ENCODE measurements at places on chromosomes 16 and 17. TPM values are rescaled to one million over a fixed set of nuclear protein-coding genes. Genes with fewer than 3 reads are reported as not detected.

DNA sequence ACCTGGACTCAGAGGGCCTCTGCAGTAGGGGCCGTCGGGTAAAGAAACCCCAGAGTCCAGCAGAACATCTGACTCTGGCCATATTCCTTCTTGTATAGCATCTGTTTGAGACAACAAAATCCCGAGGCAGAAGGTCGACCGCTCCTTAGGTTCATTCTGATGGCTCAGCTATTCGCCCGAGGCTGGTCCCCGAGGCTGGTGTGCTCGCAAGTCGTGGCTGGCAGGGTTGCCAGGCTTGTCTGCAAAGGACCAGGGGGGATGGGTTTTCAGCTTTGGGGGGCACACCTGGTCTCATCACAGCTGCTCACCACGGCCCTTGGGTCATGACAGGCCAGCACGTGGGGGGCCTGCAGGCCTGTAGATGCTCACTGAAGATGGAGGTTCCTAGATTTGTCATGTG is 119.1 kb downstream of the BANP start:
- DNase-seq, result no peak

Gene AIPL1
- not detected for total RNA-seq

Gene OSBPL7
- 8.4 TPM for total RNA-seq

DNA sequence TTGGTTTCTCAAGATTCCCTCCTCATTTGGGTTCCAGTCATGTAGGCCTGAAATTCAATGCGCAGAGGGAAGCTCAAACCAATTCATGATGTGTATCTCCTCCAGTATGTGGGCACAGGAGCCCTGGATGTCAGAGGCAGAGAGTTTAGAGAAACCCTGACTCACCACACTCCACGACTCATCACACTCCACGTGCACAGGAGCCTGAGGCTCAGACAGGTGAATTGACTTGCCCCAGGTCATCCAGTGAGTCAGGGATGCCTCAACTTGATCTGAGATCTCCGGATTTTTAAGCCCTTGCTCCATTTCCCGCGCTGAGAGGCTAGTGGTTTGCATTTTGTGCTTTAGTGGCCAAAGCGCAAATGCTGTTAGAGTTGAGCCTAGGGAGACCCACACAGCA is 183.9 kb downstream of the HAPSTR1 start:
- DNase-seq, result no peak

DNA sequence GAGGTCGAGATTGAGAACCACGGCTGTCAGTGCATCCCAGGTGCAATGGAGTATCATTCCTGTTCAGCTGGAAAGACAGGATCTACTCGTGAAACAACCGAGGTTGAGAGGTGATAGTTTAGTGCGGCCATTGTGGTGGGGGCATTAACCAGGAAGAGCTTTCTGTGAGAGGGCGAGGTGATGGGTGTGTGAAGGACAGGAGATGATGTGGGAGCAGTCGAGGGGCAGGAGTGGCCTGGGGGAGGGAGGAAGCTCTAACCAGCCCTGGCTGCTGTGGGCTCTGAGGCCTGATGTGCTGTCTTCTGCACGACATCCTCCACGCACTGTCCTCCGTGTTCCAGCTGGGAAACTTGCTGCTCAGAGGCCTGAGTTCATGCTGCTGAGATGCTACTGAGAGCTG is 22.0 kb downstream of the GOSR2 start:
- no peak for DNase-seq

DNA sequence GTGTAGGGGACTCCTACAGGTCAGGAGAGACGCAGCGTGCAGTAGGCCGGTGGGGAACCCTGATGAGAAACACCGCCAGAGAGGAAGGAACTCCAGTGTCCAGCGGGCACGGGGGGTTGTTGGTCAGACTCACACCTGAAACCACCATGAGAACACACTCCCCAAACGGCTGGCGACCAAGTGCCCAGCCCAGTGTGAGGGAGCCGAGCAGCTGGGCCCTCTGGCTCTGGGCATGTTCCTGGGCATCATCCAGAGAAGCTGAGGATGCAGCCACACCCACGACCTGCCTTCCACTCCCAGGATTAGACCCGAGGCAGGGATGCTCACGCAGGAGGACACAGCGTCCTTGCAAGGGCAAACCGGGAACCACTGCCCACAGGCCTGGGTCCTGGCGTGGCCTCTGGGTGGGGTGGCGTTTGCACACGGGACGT is 108.3 kb upstream of the ZNF750 start:
- DNase-seq, result no peak

GRCh38 chr17:60168654-60169053 is 18.9 kb downstream of the CA4 start:
- DNase-seq, result no peak

DNA sequence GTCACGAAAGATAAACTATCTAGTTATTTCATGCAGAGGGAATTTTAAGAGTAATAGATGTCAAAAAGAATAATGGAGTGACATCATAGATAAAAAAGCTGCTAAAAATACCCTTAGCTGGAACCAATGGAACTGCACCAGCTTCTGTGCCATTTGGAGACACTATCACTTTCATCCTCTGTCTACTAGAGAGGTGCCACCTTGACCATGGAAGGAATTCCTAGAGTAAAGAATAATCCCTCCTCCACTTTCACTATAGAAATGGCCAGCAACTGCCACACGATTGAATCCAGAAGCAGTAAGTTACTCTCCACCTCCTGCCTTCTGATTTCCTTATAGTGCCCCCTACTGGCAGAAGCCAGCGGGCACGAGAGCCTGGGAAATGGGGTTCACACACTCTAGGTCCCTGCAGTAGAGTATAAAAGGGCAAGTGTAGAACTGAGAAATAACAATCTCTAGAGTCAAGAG is 2.8 kb upstream of the ALDH3A2 start:
- DNase-seq, result no peak

Gene SMIM5
- total RNA-seq, result 0.63 TPM

- DNase-seq, result no peak
Observed at GRCh38 chr16:89115216-89115861, 21.7 kb downstream of the ACSF3 start.

GRCh38 chr17:60231234-60231633 is 81.5 kb downstream of the CA4 start:
- DNase-seq, result no peak

- DNase-seq, result no peak
Observed at GRCh38 chr16:79124016-79124756, 476.4 kb downstream of the MAF start.

GRCh38 chr16:56617212-56618085 is 8.1 kb upstream of the MT1E start:
- no peak for DNase-seq

DNA sequence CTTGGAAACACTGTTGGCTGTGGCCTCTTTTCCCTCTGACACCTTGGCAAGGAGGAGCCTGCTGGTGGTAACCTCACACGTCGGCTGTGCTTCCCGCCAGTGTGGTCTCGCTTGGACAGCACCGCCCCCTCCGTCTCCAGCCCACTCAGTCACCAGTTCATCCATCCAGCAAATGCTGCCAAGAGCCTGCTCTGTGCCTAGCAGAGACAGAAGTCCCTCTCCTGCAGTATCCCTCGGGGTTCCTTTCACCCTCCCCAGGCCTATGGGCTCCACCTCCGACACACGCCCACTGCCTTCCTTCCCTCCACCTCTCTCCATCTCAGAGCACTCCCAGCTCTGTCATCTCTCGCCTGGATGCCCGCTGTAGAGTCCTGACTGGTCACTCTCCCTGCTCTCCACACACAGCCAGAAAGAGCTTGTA is 12.3 kb downstream of the CACNG4 start:
- no peak for DNase-seq

Gene TMC6
- 52.1 TPM for total RNA-seq

DNA sequence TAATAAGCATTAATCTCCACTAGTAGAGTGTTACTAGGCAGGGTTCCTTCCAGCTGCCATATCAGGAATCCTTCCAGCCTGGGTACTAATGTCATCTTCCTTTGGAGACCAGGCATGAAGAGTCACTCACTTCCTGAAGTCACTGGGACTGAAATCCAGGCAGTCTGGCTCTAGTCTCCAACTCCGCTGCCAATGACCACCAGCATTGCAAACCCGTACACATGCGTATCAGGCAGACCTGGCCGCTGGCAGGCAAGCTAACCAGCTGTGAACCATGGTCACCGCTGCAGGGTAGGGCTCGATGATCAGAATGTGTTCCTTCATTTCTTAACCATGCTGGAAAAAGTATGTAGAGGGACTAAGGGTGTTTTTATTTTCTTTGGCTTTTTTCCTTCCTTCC is 255.5 kb downstream of the CDH13 start:
- DNase-seq, result no peak

- no peak for DNase-seq
Observed at GRCh38 chr16:10608687-10609401, 28.4 kb upstream of the EMP2 start.

DNA sequence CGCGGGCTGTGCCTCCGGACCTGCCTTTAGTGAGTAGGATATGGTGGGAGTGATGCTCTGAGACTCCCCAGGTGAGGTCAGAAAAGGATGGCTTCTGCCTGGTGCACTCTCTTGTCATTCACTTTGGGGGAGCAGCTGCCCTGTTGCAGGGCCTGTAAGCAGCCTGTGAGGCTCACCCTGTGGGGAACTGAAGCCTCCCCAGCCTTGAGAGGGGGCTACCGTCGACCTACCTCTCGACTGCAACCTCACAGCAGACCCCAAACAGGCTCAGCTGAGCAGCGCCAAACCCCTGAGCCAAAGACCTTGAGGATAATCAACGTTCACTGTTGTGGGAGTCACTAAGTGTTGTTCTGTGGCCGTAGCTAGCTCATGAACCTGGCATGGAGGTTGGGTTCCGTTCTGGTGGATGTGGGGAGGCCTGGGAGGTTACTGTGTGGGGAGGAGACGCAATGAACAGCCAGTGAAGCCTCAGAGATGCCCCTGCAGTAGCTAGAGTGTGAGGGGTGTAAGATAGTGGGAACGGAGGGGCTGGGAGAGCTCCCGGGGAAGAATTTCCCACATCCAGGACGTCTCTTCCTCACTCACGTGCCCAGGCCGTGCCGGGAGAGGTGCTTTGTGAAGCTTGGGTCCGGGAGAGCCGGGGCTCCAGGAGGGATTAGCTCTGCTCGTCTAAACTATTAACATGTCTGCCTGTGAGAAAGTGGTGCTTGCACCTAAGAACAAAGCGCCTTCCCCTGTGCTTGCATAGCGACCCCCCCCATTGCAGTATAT is 38.8 kb downstream of the METRNL start:
- DNase-seq, result no peak

GRCh38 chr16:55778757-55779156 is 54.1 kb downstream of the CES1 start:
- no peak for DNase-seq

DNA sequence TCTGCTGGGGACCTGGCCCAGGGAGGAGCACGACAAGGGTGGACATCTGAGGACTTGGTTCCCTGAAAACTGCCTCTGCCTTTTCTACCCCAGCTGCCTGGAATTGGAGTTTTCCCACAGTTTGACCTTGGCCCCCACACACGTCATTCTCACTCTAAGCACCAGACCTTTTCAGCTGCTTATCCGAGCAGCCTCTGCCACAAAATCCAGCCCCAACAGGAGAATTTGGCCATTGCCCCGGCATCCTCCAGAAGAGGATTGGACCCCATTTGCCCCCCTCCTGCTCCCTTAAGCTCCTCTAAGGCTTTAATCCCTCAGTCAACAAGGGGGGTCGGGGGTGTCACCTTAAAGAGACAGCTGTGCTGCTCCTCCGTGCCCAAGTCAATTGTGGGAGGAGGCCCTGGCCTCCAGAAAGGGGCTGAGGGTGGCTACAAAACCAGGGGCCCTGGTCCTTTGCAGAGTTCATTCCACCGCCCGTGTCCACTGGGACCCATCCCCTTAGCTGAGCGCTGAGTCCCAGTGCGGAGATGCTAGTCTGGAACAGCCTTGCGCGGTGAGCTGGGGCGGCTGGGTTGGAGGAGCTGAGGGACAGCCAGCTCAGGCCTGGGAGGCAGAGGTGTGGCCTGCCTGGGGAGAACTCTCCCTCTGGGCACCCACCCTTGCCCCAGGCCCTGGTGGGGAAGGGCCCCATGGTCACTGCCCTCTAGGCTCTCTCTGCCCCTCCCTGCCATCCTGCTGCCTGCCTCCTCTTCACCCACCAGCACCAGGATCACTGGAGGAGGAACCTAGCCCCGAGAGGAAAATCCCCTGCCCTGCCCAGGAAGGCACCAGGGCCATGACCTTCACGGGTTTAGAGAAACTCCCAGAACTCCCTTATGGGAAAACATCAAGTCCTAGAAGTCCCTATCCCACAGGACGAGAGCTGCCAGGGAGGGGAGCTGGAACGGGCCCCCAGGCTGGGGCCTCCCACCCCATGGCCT is 18.8 kb downstream of the TTYH2 start:
- no peak for DNase-seq

- DNase-seq, result no peak
Observed at GRCh38 chr16:59543641-59544040, 809.5 kb upstream of the GOT2 start.

DNA sequence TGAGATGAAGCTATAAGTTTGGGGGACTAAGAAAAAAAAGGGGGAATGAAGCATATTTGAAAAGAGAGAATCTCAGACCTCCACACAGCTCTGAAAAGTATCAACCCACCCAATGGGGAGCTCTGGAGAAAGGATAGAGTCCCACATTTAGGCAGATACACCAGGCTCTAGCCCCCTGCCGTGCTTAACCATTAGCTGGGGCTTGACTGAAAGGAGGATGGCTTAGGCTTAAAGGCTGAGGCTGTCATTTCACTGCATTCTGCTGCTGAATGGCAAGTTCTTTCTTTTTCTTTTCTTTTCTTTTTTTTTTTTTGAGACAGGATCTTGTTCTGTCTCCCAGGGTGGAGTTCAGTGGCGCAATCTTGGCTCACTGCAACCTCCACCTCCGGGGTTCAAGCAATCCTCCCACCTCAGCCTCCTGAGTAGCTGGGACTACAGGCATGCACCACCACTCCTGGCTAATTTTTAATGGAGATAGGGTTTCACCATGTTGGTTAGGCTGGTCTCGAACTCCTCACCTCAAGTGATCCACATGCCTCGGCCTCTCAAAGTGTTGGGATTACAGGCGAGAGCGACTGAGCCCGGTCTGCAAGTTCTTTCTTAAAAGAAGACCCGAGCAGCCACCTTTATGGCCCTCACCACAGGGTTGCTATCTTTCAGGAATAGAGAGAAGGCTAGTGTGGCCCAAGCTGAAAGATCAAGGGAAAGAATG is 9.0 kb upstream of the MMP2 start:
- DNase-seq, result no peak

DNA sequence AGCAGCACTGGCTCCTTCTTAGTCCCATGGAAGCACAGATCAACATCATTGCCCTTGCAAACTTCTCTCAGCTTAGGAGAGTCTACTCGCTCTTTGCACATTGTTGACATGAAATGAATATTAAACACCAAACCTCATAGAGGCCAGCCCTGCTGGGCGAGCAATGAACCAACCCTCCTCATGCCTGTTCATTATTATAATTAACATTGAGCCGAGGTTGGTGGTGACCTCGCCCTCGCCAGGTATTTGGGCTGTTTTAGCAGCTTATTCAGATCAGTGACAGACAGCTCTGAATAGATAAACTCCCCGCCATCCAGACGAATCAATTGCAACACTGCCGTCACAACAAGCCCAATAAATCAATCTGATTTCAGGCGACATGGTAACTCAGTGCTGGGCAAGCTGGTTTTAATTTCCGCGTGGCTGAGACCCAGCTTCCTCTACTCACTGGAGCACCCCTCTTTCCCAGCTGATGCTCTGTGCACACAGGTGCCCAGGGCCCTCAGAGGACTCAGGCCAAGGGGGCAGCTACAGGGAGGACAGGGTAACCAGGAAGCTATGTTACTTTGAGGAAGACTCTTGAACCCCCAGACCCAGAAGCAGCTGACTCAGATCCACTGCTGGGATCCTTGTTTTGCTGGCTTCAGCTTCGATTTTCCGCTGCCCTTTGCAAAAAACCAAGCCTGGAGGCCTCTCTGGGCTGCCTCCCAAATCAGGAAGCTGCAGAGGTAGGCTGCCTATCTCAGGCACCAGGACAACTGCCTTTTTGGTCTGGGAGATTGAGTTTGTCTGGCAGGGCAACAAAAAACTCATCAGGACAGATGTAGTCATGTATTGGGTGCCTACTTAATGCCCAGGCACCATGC is 10.7 kb upstream of the SEZ6 start:
- DNase-seq, result no peak

- DNase-seq, result no peak
Observed at GRCh38 chr16:4904108-4904941, 32.6 kb downstream of the PPL start.

Measured in epithelial cell of proximal tubule (primary cell).